ENCODE measurements at places on chromosomes 11 and 22.

DNA sequence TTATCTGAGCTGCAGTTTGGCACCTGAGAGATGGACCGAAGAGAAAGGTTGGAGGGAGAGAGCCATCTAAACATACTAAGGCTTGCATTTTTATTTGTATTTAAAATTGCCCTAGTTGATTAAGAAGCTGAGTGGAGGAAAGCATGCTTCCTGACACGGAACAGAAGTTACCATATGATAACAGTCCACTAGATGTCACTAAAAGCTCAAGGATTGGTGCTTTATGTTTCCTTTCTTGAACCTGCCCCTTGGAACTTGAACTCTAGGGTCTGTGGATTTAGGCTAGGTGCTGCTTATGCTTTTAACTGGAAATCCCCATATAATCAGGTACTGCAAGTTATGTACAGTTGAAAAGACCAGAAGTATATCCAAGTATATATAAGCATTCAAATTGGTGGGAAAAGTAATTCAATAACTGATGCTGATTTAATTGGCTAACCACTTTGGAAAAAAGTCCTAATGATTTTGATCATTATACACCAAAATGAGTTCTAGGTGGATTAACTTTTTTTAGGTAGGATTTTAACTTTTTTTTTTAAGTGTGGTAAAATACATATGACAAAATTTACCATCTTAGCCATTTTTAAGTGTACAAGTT, 9.5 kb downstream of the RBMXL2 start:
- DNase-seq: peak; percentile 9

- no peak for DNase-seq
These were observed 43.9 kb downstream of the ZNF280B start for GRCh38 chr22:22464541-22465054.

DNA sequence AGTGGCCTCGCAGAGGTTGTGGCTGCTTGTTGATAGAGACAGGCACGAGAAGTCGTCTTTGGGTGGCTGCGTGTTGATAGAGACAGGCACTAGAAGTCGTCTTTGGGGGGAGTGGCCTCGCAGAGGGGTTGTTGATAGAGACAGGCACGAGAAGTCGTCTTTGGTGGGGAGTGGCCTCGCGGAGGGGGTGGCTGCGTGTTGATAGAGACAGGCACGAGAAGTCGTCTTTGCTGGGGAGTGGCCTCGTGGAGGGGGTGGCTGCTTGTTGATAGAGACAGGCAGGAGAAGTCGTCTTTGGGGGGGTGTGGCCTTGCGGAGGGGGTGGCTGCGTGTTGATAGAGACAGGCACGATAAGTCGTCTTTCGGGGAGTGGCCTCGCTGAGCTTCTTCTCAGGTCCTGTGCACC, 328.8 kb downstream of the TBC1D22A start:
- peak; percentile 34 for DNase-seq

DNA sequence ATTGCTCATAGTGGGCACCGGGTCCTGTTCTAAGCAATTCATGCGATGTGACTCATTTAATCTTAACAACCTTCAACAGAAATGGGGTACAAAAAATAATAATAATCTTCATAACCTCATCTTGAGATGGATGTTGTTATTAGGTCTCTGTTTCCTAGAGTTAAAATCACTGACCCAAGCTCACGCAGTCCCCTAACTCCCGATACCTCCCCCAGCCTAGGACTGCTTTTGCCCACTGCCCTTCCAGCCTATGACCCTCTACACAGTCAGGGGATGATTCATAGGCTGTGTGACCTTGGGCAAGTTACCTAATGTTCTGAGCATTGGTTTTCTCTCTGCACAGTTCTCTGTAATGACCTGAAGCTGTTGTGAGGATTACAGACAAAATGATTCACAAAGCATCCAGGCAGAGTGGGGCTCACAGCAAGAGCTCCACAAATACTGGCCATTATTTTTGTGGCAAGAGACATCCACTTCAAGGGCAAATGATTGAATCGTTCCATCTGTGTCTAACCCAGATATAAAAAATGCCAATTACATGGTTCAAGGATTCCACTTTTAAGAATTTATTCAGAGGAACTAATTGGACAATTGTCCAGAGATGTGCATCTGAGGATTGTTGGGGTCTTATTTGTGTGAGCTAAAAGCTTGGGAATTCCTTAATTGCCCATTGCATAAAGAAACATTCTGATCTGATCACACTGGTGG, 20.0 kb downstream of the MTFP1 start:
- no peak for DNase-seq

GRCh38 chr11:70641369-70641768, 243.0 kb downstream of the CTTN start:
- no peak for DNase-seq

- no peak for DNase-seq
These were observed 24.6 kb downstream of the RPL3 start for GRCh38 chr22:39294571-39295468.

DNA sequence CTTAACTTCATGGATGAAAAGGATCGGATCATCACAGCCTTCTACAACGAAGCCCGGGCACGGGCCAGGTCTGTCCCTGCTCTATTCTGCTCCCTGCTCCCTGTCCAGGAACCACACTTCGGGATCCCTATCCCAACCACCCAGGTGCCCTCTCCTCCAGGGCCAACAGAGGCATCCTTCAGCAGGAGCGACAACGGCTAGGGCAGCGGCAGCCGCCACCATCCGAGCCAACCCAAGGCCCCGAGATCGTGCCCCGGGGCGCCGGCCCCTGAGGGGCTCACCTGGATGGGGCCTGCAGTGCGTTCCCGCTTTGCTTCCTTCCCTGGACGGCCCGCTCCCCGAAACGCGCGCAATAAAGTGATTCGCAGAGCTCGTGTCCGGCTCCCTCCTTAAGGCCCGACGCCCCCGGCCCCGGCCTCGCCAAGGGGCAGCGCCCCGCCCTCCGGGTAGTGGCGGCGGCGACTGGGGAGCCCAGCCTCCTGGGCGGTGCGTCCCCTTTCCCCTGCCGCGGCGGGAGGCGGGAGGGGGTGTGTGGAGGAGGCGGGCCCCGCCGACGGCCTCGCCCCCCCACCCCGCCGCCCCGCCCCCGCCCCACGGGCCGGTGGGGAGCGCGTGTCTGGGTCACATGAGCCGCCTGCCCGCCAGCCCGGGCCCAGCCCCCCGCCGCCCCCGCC, at the start of gene VEGFB:
VEGFB (plus strand) TSS at position 672 of the 674 bp plus-strand sequence. CDS start 250 bp downstream, outside the sequence.
- DNase-seq: peak; percentile 55

DNA sequence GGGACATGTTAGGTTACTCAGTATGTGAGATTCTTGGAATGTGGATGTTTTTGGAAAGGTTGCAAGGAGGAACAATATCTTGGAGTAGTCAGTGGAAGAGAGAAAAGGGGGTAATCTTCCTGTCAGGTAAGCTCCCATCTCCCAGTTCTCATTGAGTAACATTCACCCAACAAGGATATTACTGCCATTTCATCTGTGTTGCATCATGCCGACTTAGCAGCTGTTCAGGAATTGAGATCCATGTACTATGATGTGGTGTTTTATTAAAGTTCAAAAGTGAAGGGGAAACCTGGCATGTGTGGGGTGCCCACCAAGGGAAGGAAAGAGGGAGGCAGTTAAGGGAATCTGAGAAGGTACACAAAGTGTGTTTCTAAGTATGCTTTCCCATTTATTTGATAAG, 58.4 kb upstream of the RASSF10 start:
- DNase-seq: no peak

DNA sequence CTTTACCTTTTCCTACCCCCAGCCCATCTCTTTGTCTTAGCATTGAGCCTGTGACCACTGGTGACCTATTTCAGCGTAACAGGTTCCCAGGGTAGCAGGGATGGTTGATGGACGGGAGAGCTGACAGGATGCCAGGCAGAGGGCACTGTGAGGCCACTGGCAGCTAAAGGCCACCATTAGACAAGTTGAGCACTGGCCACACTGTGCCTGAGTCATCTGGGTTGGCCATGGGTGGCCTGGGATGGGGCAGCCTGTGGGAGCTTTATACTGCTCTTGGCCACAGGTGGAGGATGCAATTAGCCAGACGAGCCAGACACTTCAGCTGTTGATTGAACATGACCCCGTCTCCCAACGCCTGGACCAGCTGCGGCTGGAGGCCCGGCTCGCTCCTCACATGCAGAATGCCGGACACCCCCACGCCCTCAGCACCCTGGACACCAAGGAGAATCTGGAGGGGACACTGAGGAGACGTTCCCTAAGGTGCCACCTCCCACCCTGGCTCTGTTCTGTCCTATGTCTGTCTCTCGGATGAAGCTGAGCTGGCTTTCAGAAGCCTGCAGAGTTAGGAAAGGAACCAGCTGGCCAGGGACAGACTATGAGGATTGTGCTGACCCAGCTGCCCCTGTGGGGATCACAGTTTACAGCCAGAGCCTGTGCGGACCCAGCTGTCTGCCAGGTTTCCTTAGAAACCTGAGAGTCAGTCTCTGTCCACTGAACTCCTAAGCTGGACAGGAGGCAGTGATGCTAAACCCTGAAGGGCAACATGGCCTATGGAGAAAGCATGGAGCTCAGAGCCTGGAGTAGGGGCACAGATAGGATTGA, 29.8 kb downstream of the PIK3IP1 start:
- DNase-seq: no peak

- DNase-seq: no peak
These were observed 39.8 kb downstream of the KREMEN1 start for GRCh38 chr22:29112681-29113080.

GRCh38 chr11:75667831-75668450, 897 bp downstream of the MAP6 start:
- DNase-seq: peak; percentile 76

DNA sequence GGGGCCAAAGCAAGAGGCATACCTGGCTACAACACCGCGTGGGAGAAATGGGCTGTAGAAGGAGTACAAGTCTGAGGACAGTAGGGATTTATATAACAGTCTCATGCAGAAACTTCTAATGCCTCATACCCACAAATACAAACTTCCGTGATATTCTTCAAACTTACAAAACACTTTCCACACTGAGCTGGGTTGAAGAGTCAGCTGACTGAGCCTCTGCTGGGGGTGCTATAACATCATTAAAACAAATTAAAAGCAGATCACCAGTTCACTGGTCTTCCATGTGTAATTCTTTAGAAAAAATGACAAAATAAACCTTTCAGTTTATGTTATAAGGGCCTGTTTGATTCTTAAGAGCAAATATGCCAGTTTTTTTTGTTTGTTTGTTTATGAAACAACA, 92.0 kb downstream of the MUC15 start:
- no peak for DNase-seq

GRCh38 chr11:26830218-26830617, 108.4 kb upstream of the SLC5A12 start:
- DNase-seq: no peak

GRCh38 chr22:46686221-46687047, 51.6 kb downstream of the CERK start:
- DNase-seq: no peak

DNA sequence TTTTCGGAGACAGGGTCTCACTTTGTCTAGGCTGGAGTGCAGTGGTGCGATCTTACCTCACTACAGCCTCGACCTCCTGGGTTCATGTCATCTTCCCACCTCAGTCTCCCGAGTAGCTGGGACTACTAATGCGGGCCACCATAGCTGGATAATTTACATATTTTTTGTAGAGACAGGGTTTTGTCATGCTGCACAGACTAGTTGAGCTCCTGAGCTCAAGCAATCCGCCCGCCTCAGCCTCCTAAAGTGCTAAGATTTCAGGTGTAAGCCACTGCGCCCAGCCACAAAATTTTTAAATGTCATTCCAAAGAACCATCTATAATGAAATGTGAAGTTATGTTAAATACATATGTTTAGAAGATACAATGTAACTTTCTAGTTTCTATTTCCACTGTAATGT, 4747.7 kb upstream of the OR11H1 start:
- no peak for DNase-seq

DNA sequence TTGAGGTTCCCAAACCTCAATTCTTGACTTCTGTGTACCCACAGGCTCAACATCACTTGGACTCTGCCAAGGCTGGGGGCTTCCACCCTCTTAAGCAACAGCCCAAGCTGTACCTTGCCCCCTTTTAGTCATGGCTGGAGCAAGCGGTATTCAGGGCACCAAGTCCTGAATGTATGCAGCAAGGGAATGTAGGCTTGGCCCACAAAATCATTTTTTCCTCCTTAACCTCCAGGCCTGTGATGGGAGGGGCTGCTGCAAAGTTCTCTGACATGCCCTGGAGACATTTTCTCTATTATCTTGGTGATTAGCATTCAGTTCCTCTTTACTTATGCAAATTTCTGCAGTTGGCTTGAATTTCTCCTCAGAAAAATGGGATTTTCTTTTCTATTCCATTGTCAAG, 4.9 kb upstream of the OR5L1 start:
- no peak for DNase-seq

GRCh38 chr11:37533087-37533486, 935.1 kb upstream of the RAG2 start:
- DNase-seq: no peak

DNA sequence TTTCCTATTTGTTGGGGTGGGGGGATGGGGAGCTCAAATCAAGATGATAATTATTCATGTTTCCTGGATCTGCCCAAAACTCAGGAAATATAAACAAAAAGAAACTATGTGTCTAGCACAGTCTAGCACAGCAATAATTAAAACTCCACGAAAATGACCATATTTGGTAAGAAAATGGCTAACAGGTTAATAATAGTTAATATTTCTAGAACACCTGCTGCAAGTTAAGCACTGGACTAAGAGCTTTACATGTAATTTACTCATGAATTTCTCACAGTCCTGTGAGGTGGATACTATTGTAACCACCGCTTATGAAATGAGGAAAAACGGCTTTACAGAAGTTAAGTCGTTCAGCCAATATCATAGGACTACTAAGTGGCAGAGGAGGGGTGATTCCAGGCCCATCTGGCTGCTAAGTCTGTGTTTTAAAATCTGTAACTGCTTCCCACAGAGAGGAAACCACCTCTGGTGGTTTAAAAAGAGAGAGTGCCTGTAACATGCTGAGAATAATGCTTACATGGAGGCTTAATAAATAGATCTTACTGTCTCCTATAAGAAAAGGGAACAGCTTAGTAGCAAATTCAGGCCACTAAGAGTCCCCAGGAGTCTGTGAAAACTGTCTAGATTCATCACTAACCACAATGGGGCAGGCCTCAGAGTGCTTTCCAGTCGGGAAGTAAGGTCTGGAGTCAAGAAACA, 11.0 kb upstream of the AMOTL1 start:
- no peak for DNase-seq

DNA sequence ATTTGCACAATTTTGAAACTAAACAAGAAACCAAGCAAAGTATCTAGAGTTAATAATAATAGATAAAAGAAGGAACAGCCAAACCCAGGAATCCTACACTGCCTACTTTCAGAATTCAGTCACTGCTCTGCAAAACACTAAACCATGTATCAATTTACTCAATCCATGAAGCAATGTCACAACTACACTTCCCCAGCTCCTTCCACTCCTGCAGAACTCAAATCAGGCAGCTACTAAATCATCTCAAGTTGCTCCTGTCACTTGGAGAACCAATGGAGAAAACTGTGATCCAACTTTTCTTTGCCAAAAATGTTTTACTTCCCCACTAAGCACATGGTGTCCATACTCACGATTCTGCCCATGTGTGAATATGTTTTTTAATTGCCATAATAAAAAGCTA, 24.9 kb upstream of the C11orf58 start:
- DNase-seq: no peak

- DNase-seq: peak; percentile 40
These were observed at the start of gene SHISA8 for GRCh38 chr22:41915035-41915785. SHISA8 (minus strand) TSS chr22:41915074; CDS start chr22:41914667, 407 bp downstream.

GRCh38 chr11:130051082-130051481, 18.6 kb upstream of the APLP2 start:
- no peak for DNase-seq

GRCh38 chr11:110433393-110434333, 3.9 kb downstream of the FDX1 start:
- DNase-seq: peak; percentile 23

Measured in COR-L47 (cell line).